ENCODE measurements at places on chromosomes 6 and 20.

- no peak for DNase-seq
Observed at GRCh38 chr20:3071610-3072529, at the start of gene OXT. Gene OXT (plus strand): TSS chr20:3071620. CDS start chr20:3071656, 36 bp downstream.

GRCh38 chr6:115078555-115078954 lies 735.7 kb upstream of the HS3ST5 start:
- no peak for DNase-seq

GRCh38 chr6:6191476-6191875 lies 129.0 kb downstream of the F13A1 start:
- DNase-seq = no peak

- no peak for DNase-seq
Observed at GRCh38 chr6:44247338-44248302, 719 bp downstream of the HSP90AB1 start.

GRCh38 chr6:74658391-74658790 lies 547.5 kb downstream of the COL12A1 start:
- no peak for DNase-seq

DNA sequence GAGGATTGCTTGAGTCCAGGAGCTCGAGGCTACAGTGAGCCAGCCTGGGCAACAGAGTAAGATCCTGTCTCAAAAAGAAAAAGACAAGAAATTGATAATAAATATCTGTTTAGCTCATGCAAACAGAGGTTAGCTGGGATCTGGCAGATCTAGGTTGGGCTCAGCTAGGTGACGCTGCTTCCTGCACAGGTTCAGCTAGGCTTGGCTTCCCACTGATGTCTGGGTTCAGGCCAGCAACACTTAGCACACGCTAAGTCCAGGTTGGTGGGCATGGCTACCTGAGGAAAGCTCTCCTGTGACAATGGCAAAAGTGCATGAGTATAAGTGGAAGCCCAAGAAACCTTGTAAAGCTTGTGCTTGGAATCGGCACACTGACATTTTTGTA lies 48.7 kb downstream of the RIN2 start:
- no peak for DNase-seq

- no peak for DNase-seq
Observed at GRCh38 chr20:37498066-37498665, 22.9 kb upstream of the NNAT start.

GRCh38 chr6:44631968-44632367 lies 244.5 kb downstream of the CDC5L start:
- no peak for DNase-seq

GRCh38 chr6:56775498-56776166 lies 132.9 kb upstream of the DST start:
- DNase-seq = no peak

GRCh38 chr6:14922706-14923460 lies 323.0 kb upstream of the JARID2 start:
- DNase-seq = no peak

- DNase-seq = no peak
Observed at GRCh38 chr6:158654498-158654897, 4.6 kb downstream of the SYTL3 start.

DNA sequence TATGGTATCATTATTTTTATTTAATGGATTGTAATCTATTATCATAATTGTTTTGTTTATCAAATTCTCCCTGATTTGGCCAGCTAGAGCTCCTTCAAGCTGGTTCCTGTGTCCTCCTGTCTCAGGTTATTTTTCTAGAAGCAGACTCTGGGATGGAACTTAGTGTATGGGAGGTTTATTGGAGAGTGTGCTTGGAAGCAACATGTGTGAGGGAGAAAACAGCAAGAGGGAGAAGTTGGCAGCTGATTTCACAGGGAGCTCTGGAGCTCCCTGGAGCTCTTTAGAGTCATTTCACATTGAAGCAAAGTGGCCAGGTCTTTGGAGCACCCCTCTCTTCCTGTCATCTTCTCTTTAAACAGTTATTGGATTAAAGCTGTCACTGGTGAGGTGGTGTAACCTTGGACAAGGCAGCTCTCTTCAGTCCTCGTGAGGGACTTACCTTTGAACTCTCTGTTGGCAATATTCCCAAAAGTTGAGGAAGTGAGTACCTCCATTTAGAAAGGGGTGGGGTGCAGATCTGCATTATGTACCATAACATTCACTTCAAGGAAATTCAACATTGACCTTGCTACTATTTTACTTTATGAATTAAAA lies 103.6 kb downstream of the PHF3 start:
- no peak for DNase-seq

GRCh38 chr6:41344876-41345275 lies 9.5 kb downstream of the NCR2 start:
- DNase-seq = no peak

- DNase-seq = no peak
Observed at GRCh38 chr6:115759051-115759450, 301.6 kb downstream of the FRK start.

GRCh38 chr6:127385668-127386430 lies 42.4 kb upstream of the ECHDC1 start:
- DNase-seq = no peak

GRCh38 chr6:46199387-46199786 lies 28.6 kb upstream of the ENPP5 start:
- DNase-seq = no peak

- no peak for DNase-seq
Observed at GRCh38 chr20:57310821-57311514, 18.6 kb upstream of the SPO11 start.

GRCh38 chr6:34226731-34227586 lies 9.7 kb upstream of the HMGA1 start:
- DNase-seq = no peak

DNA sequence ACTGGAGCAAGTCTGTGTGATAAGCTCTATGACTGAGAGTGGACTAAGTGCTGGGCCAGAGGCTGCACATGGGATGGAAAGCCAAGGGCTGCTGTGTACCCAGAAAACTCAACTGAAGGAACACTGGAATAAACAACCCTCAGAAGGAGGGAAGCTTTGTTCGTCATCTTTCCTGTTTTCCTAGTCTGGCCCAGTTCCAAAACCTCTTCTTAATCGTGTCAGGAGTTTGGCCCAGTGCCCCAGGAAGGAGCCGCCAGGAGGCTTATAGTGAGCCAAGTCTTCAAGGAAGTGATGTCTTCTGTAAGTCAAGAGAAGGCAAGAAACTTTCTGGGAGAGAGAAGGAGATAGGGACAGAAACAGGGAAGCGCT lies 23.3 kb upstream of the TOP1 start:
- DNase-seq = no peak

DNA sequence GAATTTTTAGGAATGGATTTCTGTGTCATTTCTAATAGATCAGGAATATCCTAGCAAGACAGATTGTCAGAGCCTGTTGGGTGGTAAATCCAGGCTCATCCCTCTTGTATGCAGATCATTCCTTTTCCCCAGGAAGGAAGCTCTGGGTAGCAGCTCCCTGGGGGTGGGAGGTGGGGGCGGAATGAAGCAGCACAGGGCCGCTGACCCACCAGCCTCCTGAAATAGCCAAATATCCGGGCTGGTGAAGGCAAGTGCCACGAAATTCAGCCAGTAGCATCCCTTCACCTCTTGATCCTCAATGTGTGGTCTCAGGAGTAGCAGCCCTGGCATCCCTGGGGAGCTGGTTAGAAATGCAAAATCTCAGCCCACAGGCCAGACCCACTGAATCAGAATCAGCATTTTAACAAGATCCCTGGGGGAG lies 256.9 kb downstream of the LRFN2 start:
- DNase-seq = no peak

GRCh38 chr20:57582432-57583288 lies 21.8 kb downstream of the PCK1 start:
- DNase-seq = no peak

DNA sequence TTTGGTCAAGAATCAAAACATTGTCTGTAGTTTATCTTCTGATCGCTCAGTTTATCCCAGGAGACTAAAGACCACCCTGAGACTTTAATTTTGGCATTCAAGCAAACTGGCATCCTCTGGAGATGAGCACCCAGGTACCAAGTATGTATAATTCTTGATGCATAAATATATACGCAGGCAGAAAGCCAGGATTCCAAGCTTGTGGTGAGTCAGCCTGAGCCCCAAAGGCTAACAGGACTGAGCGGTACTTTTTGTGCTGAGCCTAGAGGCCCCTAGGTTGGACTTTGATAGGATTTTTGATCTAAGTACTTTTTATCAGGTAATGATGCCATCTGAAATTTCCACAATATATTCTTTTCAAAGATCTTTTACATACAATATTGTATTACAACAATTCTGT lies 301.3 kb downstream of the TFAP2B start:
- no peak for DNase-seq
